ENCODE measurements at places on chromosomes 16 and 17. TPM values are rescaled to one million over a fixed set of nuclear protein-coding genes. Genes with fewer than 3 reads are reported as not detected.

- no peak for DNase-seq
Observed at GRCh38 chr16:11248133-11248532, 7.9 kb downstream of the SOCS1 start.

DNA sequence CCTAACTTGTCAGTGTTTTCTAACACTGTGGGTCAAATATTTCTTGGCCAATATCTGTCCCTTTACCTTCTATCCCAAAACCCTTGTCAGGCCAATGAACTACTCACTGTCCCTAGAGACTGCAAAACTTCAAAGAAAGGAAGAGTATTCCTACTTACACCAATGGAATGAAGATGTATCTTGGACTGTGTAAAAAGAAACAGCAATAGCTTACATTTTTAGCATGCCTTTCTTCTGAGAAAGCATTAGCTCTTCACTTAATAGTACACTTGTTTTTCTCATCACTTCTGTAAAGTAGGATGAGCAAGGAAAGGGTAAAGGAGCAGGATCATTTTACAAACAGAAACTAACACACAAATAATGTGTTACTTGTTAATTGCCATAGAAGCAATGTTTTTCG is 73.9 kb downstream of the STH start:
- peak; percentile 66 for DNase-seq

- DNase-seq, result no peak
Observed at GRCh38 chr16:4180511-4180910, 61.4 kb downstream of the SRL start.

- DNase-seq, result no peak
Observed at GRCh38 chr17:17785407-17785806, 51.4 kb downstream of the SREBF1 start.

GRCh38 chr16:67000384-67001351 is 12.3 kb downstream of the CES4A start:
- no peak for DNase-seq

GRCh38 chr17:82272495-82273326 is 789 bp downstream of the CSNK1D start:
- DNase-seq, result no peak

DNA sequence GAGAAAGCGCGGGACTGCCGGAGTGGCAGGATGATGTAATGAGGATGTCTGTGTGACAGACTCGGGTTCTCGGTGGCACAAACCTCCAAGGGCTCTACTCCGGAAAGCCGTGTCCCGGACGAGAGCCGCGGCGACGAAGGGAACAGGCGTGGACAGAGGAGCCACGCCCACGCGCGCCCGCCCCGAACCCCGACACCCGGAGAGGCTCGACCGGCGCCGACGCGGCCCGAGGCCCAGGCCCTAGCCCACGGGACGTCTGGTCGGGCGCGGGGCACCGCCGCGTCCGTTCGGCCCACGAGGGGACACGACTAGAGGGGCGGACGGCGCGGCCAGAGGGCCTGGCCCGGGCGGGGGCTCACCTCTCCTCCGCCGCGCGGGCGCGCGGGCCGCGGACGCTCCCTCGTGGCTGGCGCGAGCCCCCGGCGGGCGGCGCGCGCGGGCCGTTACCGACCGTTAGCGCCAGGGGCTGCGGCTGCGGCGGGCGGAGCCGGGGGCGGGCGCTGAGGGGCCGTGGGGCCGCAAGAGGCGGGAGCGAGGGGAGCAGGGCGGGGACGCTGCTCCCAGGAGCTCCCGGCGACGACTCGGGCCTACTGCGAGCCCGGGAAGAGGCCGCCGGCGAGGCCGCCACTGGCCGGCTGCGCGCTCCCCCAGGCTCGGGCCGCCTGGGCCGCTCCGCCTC is 2.1 kb upstream of the IRX5 start:
- peak; percentile 50 for DNase-seq

DNA sequence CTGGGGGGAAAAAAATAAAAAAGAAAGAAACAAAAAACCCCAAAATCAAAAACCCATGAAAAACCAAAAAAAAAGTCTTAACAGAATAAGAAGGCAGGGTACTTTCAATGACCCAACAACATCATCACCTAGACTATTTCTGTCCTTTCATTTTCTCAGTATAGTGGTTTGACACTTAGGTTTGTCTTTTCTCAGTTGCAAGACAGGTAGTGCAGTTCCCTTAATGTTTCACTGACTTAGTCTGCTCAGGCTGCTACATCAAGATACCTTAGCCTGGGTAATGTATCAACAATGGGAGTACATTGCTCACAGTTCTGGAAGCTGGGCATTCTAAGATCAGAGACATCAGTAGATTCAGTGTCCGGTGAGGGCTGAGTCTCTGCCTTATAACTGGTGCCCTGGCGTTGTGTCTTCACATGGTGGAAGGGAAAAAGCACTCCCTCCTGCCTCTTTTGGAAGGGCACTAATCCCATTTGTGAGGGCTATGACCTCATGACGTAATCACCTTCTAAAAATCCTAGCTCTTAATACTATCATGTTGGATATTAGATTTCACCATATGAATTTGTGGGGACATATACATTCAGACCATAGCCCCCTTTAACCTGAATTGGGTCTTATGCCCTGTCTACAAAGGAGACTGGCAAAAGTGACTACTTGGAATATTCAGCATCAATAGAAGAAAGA is 362.3 kb upstream of the RBFOX1 start:
- DNase-seq, result no peak

GRCh38 chr16:10325783-10326543 is 59.9 kb upstream of the ATF7IP2 start:
- DNase-seq, result no peak

DNA sequence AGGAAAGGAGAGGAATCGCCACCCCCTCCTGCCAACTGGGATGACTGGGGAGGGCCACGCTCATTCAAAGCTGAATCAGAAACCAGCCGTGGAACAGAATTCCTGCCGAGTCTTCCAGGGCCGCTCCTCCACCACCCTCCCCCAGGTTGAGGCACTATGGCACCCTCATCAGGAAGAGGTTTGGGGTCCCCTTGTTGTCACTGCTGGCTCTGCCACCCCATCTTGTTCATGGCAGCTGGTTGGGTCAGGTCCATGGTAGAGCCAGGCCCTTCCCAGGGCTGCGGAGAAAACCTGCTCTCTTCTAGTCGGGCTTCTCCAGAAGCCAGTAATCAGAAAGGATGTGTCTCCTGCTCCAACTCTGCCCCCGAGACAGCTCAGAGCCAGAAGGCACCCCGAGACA is 41.8 kb downstream of the KCNJ12 start:
- no peak for DNase-seq

DNA sequence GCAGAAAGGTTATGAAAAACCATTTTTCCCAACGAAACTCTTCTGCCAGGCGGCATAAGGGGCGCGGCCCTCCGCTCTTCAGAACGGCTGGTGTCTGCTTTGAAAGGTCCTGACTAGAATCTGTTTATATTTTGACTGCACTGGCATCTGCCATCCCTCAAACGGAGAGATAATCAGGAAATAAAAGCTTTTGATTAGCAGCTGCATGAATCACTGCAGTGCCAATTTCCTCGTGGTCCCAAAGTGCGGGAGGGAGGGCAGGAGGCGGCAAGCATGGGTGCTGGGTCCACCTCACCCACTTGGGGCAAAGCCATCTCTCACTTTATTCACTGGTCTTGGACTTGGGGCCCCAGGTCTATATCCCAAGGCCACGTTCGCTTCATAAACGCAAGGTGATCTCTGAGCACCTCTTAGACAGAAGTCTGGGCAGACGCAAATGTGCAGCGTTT is 49.7 kb downstream of the TBC1D16 start:
- no peak for DNase-seq

DNA sequence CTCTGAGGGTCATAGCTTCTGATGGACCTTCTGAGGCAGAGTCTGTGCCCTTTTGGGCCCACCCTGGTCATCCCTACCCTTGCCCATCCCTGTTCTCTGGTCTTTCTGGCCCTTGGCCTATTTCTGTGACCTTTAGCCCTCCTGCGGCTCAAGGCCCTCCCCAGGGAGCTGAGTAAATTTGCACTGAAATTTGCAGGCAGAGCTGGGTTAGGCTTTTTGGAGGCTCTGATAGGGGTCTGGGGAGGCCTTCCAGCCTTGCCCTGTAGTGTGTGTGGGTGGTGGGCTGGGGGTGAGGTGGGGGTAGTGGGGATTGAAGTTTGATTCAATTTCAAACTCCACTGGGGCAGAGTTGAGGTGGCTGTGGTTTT is 17.8 kb downstream of the RARA start:
- no peak for DNase-seq

- peak; percentile 37 for DNase-seq
Observed at GRCh38 chr17:42531455-42532354, 4.3 kb upstream of the NAGLU start.

DNA sequence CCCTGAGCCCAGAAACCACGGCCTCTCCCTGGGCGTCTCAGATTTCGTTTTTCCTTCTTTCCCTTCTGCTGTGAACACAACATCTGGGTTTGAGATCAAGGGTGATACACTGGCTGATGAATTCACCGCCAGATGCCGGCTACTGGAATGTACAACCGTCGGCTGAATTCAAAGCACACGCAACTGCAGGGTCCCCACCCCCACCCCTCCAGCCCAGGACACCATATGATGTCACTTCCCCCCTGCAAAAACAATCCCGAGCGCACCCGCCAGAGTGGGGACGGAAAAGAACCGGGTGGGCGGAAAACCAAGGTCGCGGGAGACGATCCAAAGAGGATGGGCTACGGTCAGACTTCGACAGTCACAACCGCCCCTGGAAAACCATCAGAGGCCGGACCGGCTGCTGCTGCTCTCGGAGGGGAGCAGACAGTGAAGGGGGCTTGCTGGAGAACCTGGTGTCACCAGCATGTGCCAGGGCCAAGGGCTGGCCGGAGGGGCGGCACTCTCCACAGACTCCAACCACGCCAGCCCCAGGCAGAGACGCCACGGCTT is 23.3 kb downstream of the CEP295NL start:
- peak; percentile 76 for DNase-seq

GRCh38 chr17:17379197-17379991 is 76.2 kb downstream of the NT5M start:
- no peak for DNase-seq

DNA sequence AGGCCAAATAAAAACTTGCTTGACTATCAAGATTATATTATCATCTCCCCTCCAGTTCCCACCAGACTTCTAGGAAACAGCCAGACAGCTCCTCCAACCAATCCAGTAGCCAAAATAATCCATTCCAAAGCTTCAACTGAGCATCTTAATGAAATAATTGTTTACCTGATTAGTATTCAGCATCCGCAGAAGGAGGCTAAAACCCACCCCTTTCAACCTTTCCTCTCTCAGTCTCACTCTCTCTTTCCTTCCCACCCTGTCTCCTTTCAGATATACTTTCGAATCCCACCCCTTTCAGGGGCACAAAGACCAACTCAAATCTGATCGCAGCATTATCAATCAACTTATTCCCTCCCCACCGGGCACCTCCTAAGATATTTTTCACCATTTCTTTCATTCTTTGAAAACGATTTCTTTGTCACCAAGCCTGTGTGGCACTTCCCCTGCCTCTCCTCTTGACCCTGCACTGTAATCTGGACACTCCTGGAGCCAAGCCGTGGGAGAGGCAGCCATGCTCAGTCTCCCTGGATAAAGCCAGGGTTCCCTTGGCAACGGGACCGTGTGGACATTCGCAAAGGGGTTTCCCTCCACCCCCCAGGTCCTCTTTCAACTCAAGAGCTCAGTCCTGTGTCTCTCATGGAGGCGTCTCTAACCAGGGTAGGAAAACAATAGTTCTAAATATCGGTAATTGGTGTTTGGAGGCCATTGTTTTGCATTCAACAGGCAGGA is at the start of gene ANKFN1:
Gene ANKFN1, plus strand, starts transcription at position 602 of the 729 bp plus-strand sequence. CDS start 59,193 bp downstream, outside the sequence.
- no peak for DNase-seq

DNA sequence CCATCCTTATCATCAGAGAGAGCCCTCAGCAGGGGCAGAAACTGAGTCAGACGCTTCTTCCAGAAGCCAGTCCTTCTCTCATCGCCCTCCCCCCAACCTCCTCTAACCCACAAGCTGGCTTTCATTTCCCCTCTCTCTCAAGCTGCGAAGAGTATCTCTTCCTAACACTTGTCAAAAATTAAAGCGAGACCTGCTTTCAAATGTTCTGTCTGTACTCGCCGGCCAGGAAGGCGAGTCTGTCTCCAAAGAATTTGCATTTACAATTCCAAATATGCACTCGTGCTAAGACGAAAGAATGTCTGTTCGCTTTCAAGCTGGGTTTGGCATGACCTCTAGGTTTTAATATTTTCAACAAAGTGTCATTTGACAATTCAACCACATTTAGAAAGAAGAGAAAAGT is 140.4 kb downstream of the RGS9 start:
- no peak for DNase-seq

DNA sequence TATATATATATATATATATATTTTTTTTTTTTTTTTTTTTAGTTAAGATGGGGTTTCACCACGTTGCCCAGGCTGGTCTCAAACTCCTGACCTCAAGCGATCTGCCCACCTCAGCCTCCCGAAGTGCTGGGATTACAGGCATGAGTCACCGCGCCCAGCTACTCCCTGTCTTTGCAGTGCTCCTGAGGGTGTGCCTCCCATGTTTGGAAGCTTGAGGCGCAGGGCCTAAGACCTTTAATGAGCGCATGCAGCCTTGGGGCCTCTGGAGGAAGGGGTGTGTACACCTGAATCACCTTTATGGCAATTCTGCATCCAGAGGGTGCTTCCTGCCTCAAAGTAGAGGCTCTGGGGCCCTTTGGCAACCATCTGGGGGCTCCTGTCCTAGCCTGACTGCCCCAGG is 219.4 kb upstream of the CIBAR2 start:
- no peak for DNase-seq

DNA sequence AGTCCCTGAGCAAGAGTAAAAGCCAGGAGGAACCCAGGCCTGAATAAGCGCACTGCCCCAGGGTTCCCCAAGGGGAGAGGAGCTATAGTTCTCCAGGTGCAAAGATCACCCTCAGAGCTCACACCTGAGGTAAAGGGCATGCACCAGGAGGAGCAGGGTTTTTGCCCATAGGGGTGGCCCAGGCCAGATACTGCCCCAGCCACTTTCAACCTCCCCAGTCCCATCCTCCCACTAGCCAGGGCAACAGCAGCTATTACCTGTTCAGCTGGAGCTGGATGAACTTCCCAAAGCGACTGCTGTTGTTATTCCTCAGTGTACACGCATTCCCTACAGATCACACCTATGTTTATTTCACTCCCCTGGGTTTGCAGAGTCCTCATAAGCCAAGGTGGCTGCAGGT is 19.8 kb downstream of the MYO19 start:
- DNase-seq, result no peak

GRCh38 chr17:40355123-40355803 is 9.3 kb downstream of the GJD3 start:
- peak; percentile 33 for DNase-seq

The FTO gene
- total RNA-seq, result 93.7 TPM

The C1QTNF8 gene
- total RNA-seq, result not detected

All from HFFc6 (cell line).